ENCODE measurements at places on chromosomes 4 and X.

DNA sequence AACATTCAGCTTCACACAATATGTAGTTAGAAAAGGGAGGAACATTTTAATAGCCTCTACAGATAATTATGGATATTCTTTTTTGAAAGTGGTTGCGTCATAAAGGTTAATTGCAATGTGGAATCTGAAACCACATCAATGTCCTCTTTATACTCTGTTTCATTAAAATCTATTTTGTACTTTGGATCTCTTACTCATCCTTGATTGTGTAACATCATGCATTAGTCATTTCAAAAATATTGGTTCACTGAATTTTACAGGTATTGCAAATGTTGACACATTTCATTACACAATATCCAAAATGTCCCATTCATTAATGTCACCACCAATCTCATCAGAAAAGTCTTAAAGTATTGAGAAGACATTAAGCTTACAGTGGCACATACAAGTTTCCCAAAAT is 62.7 kb upstream of the USP9X start:
- no peak for DNase-seq

- DNase-seq: no peak
Measured at GRCh38 chr4:11261066-11261850, 167.4 kb downstream of the HS3ST1 start.

DNA sequence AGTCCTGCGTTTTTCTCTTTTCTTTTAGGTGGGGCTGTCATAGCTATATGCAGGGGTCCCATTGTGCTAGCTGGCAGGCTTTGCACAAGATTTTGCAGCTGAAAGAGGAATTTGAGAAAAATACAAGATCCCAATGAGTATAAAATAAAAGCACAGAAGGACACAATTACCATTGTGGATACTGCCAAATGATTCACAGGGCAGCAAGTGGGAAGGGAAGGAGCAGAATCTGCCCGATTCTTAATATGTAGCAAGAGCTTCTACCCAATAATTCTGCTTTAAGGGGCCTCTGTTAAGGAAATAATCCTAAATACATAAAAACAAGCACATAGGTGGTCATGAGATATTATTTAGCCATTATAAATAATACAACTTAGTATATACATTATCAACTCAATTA is 25.9 kb upstream of the ING2 start:
- DNase-seq: no peak

DNA sequence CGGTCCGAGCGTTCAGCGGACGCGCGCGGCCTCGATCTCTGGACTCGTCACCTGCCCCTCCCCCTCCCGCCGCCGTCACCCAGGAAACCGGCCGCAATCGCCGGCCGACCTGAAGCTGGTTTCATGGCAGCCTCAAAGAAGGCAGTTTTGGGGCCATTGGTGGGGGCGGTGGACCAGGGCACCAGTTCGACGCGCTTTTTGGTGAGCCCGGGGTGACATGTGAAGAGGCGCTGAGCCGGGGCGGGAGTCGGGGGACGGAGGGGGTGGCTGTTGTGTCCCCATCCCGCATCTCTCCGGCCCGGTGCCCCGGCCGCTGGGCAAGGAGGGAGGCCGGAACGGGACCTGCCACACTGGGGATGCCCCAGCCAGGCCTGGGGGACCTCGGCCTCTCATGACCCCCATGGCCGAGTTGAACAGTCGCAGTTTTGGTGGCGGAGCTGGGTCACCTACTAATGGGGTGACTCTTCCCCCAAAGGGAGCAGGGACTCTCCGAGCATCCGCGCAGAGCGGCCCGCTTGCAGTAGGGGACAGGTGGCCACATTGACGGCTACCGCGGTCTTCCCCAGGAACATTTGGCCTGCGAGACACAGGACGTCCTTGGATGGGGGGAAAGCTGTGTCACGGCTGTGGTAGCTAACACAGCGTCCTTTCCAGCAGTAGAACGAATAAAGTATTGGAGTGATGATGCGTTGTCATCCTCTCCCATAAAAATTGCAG is at the start of gene GK:
GK (plus strand) TSS at position 9 of the 717 bp plus-strand sequence; CDS start at position 124, 115 bp downstream.
- no peak for DNase-seq

DNA sequence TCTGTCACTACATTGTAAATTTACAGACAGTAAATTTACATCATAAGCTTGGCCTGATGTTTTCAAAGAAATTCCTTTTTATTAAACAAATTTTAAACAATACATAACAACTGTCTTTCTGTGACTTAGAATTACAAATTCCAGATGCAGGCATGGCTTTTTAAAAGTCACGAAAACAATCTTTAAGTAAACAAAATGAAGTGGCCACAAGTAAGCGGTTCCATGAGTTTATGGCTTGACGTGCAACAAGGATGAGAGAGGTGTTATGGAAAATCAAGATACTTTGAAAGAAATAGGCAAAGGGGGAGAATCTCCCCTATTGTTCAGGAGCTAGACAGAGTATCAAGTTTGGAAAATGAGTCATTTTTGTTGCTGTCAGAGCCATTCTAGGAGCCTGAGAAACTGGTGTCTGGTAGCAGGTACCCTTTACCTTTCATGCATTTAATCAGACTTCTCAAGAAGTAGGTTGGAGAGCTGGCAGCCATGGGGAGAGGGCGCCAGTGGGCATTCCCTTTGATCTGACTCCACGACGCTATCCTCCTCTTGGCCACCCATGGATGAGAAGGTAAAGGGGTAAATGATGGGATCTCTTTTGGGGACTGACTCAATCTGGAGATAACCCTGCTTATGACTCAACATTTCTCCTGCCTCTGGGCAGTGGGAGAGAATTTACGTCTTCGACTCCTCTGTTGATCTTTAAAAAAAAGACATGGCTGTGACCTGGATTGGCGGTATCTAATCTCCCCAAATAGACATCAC is 217.2 kb downstream of the SPRY1 start:
- DNase-seq: no peak

- DNase-seq: no peak
Measured at GRCh38 chrX:134776342-134776741, 118.1 kb upstream of the PLAC1 start.

- DNase-seq: peak; percentile 19
Measured at GRCh38 chrX:53071604-53072417, 10.4 kb upstream of the TSPYL2 start.

DNA sequence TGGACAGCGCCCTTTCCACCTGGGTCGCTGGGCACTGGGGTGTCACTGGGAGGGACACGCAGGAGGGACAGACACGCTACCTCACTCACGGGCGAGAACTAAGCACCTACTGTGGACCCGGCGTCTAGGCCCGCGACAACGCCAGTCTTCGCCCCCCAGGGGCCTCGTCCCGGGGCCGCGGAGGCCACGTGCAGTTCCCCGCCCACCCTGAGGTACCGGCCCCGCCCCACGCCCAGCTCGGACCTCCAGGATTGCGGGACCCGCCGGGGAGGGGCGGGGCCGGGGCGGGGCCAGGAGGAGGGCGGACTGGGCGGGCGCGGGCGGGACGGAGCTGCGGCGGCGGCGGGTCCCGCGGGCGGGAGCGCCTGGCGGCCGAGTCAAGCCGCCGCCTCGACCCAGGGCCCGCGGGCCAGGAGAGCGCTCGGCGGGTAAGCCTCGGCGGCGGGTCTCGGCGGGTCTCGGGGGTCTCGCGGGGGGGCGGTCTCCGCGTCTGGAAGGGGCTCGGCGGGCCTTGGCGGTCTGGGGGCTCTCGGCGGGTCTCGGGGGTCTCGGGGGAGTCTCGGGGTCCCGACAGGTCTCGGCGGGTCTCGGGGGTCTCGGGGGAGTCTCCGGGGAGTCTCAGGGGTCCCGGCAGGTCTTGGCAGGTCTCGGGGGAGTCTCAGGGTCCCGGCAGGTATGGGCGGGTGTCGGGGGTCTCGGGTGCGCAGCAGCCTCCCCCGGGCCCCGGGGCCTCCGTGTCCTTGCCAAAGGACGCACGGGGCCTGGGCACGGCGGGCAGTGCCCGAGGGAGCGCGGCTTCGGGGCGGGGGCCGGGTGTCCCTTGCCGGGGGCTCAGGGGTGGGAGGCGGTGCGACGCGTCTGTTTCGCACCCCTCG is at the start of gene SH3BP2:
SH3BP2 (plus strand) TSS at position 375 of the 875 bp plus-strand sequence. CDS start 27,533 bp downstream, outside the sequence.
- DNase-seq: no peak

DNA sequence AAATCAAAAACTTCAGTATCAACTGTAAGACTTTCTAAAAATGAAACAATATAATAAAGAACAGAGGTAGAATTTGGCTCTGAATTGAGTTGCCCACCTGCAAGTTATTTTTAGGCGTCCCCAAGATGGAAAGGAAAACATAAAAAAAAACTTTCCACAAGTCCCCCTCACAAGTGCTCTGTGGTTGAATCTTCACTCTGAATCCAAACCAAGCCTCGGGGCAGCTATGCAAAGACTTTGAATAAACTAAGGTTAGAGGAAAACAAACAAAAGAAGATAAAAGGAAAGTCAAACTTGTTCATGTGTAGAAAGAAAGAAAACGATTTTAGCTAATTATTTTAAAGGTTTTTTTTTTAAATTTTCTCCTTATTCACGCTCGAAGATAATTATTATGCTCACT is 372.4 kb upstream of the SLIT2 start:
- no peak for DNase-seq

DNA sequence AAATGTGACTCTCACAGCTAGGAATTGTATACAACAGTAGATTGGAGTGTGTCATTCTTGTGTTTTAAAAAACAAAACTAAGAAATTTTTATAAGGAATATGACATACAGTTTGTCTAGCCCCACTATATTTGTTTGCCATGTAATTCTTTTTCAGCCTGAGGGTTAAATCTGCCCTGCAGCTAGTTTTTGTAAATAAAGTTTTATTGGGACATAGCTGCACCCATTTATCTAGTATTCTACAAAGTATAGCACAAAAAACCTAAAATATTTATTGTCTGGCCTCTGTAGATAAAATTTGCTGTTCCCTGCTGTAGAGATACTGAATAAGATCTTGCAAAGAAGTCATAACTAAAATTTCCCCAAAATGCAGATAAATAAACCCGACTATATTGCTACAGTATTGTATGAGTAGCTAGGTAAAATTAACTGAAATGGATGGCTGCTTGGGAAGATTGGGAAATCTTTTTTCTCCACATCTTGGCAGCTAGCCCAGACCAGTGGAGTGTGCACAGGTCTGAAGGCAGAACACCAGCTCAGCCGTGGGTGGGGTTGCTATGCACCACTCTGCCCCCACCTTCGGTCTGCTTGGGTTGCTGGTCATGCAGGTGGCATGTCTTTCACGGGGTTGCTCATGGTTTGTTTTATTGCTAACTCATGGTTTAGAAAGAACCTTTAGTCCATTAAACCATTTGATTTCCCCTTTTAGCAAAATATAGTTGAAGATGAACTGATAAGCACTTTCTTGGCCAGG is 127.9 kb downstream of the KLHL8 start:
- peak; percentile 32 for DNase-seq

DNA sequence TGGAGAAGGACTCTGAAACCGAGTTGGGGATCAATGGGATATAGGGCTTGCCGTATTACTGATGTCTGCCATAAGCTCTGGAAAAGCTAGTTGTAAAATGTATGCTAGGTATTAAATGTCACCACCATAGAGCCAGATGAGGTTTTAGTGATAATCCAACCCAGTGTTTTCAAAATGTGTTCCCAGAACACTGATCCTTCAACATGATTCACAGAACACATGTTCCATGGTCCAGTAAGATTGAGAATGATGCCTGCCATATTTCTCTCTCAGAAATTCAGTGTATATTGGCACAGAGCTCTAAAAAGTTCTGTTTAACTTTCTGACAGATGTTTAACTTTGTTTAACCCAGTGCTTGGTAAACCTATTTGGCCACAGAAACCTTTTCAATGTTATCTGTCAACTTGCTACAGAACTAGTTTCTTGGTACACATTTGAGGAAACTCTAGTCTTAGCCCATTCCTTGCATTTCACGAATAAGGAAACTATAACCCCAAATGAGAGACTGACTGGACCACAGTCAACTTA is 160.2 kb downstream of the PALLD start:
- DNase-seq: no peak

DNA sequence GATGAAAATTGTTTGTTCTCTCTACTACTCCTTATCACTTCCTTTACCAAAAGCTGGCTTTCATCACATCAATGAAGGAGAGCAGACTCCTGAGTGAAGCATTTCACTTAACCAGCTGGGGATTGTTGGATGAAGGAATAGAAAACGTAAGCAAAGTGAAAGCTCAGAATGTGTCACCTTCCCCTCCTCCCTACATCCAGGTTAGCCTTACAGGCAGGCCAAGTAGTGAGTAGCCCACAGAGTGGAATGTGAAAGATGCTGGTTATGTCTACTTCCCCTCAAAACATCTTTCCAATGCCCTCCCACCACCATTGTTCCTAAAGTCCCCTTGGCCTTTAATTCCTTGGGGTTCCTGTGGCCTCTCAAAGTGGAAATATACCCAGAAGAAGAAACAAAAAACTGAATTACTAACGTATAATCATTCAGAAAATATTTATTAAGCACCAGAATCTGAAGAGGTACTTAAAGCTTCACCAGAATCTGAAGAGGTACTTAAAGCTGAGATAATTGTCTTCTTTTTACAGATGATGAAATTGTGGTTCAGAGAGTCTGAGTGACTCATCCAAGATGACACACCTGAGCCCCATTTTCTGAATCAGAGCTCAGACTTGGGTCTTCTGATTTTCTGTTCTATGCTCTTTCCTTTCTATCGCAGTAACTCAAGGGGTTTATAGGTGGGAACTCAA is 6.5 kb downstream of the P2RY4 start:
- DNase-seq: no peak

DNA sequence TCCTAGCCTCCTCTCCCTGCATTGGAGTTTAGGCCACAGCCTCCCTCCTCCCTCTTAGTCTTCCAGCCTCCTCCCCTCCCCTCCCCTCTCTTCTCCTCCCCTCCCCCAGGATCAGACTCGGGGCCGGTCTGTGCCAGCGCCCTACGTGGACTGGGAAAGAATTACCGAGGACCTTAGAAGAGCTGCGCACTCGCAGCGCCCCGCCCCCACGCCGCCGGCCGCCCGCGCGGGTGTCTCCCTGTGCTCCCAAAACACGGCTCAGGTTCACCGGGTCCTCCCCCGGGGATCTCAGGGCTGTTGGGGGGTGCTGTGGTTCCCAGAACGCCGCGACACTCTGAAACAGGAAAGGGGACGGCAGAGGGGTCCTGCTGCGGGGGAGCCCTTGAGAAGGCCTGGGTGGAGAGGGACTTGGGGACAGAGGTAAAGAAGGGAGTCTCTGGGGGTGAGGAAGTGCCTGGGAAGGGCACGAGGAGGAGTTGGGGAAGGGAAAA is 122.3 kb upstream of the TBL1X start:
- peak; percentile 9 for DNase-seq

- DNase-seq: no peak
Measured at GRCh38 chr4:130359542-130359941, 1263.6 kb downstream of the C4orf33 start.

DNA sequence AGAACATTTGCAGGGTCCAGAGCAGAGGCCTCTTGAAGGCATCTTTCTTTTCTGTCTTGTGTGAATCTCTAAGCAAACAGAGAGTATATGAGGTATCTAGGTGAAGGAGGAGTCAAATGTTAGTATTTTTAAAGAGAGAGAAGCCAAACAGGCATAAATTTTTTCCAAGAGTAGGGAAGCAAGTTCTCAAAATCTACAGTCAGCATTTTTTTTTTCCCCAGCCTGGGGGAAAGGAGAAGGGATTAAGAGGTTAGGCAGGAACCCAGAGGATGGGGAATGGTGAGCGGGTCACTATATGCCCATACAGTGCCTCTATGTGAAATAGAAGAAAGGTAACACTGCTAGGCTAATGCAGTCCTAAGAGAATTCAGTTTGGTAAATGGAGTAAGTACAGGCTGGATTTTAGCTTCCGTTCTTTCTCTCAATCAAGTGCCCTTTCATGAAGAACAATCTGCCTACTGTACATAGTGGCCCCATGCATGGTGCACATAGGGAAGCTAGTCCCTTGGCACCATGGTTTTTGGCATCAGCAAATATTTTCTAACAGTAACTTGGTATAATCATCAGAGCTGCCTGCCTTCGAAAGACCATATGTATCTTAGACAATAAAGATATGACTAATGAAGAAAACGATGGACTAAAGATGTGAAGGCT is 163.1 kb upstream of the MAB21L2 start:
- DNase-seq: no peak

Measured in NCI-H187 (cell line).